G401 (cell line): ENCODE measurements at places on chromosomes 4 and X.

DNA sequence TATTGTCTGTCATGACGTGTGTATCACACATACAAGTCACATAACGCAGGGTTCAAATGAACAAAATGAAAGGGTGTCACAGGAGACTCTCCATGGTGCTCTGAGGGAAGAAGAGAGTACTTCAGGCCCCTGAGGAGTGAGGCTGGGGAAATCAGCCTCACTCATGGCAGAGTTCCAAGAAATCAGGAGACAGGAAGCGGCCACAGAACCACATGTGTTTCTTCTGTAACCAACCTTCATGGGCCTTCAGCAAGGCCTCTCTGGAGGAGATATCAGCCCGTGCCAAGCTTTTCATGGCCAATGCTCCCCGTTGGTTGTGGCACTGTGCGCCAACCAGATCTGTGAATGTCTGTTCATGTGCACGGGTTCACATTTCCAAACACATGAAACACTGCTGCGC, 76.0 kb downstream of the NAT8L start:
- DNase-seq = peak; percentile 41

DNA sequence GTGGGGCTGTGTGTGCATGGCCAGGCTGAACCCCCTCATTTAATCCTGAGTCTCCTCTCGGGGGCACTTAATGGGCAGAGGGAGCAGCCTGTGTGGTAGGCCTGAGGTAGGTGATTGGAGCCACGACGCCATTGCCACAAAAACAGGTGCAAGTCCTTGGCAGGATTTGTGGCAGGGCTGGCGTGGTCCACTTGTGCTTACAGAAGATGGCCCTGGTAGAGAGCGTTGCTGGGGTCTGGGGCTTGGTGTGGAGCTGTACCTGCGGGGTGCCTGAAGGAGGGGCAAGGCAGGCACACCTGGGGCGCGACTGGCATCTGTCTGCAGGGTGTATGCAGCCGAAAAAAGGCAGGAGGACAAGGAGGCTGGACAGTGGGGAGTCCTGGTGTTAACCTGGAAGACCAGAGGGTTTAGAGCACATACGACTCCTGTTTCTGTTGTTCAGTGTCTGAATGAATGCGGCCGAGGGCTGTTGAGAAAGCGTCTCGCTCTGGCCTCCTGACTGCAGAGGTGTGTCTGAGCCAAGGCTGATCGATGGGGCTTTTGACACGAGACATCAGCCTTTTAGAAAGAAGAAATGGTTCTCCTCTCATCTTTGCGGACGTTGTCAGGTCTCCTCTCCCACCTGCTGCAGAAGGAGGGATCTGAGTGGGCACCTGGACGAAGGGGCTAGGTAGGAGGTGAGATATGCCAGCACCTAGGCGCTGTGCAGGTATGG, 52.0 kb downstream of the TBC1D14 start:
- DNase-seq = no peak

GRCh38 chr4:5906191-5906590, 13.3 kb upstream of the CRMP1 start:
- no peak for DNase-seq

GRCh38 chr4:100450449-100450848, 67.4 kb downstream of the EMCN start:
- DNase-seq = no peak

DNA sequence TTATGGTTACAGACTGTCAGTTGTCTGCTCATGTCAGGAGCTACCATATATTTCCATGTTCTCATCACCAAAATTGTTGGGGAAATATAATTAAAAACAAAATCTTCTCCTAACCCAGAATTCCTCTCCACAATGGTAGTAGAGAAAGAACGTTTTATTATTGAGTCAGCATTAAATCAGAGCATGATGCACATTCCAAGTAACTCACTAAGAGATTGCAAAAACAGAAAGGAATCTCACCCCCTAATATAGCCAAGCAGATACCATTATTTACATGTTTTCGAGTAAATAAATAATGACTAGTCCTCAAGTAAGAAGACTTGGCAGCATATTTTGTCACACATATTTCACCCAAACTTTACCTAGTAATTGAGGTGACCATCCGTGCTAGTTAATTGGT, 36.2 kb upstream of the ARHGEF6 start:
- DNase-seq = no peak

- DNase-seq = no peak
Measured at GRCh38 chr4:125517831-125518230, 203.1 kb downstream of the FAT4 start.

DNA sequence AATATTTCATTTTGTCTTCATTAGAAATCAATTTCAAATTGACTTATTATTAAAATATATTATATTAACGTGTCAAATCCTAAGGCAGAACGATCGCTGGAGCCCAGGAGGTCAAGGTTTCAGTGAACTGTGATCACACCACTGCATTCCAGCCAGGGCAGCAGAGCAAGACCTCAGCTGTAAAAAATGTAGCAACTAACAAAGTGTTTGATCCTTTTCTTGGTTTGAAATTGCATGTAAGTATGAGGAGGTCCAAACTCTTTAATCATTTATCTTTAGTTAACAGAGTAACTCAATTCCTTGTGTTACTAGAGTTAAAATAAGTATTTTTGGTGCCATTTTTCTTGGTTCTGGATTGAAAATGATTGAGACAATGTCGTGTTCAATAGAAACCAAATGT, 1033.9 kb downstream of the NLGN4X start:
- DNase-seq = no peak

DNA sequence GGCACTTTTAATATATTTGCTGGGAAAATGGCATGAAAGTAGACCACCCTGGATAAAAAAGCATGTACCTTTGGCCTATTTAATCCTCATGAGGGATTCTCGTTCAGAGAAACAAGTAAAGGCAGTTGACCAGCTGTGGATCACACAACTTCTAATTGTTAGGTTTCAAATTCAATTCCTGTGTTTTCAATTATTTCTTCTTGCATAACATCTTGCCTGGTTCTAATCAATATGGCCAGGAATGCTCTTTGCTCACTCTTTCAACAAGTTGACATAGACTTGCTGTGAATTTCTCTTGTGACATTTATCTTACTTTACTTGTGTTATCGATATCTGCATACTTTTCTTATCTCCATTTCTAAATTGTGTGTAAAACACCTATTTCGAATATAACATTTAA, 211.8 kb downstream of the SLC7A11 start:
- DNase-seq = peak; percentile 27

- no peak for DNase-seq
Measured at GRCh38 chr4:122065149-122065548, 87.0 kb upstream of the BLTP1 start.

- DNase-seq = no peak
Measured at GRCh38 chrX:14015294-14015693, 14.4 kb downstream of the GEMIN8 start.

DNA sequence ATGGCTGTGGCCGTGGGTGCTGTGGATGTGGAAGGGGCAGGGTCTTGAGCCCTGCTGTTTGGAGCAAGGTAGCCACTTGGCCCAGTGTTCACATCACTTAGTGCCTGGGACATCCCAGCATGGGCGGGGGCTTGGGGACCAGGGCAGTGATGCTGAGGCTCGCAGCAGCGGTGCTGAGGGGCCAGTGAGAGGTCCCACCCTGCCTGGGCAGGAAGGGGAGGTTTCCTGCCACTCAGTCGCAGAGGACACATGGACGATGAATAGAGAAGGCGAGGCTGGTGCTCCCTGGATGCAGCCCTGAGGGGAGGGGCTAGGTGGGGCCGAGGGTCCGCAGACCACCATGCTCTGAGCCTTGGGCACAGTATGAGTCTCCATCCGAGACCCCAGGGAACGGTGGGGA, 25.7 kb downstream of the DOK7 start:
- DNase-seq = no peak

GRCh38 chrX:16671005-16671404, 21.0 kb downstream of the S100G start:
- peak; percentile 58 for DNase-seq

DNA sequence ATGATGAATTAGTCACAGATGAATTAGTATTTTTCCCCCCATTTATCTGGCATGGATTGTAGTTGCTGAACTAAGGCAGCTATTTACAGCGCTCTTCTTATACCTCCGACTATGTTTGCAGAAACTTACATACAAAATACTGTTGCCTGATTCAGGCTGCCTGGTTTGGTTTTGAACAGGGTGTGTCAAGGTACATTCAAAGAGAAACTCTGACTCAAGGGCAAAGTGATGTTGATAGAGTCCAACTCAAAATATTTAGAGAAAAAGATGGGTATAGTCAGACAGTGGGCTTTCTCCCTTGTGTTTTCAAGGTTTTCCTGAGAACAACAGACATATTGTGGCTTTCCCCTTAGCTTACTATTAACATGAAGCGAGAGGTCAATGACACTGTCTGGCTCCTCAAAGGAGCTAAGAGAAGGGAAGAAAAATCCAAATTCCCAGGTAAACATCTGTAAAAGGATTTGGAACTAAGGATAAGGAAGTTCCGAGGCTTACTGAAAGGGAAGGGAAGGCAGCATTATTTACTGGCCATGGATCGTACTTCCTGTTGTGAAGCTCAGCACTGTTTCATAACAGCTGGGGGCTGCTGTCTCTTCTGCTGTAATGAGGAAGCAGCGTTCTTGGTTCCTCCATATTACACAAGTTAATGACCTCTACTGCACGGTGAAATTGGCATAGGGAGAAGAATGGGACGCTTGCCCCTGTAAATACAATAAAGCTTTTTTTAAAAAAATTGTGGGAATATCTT, 30.9 kb downstream of the FAM9C start:
- DNase-seq = no peak

DNA sequence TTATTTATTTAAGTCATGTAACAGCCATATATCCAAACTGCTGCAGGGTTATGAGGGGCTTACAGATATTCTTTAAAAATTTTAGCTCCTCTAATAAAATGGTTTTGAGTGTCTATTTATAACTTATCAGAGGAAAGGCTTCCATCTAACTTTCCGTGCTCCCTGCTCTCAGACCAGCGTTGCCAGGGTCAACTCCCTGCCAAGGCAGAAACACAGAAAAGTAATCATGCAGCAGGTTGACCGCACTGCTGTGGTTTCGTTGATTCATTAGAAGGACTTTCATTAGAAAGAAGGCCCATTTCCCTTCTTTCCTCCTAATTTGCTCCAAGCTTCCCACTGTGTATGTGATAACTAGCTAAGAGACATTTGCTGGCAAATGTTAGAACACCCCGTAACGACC, 33.9 kb downstream of the BCLAF3 start:
- no peak for DNase-seq

DNA sequence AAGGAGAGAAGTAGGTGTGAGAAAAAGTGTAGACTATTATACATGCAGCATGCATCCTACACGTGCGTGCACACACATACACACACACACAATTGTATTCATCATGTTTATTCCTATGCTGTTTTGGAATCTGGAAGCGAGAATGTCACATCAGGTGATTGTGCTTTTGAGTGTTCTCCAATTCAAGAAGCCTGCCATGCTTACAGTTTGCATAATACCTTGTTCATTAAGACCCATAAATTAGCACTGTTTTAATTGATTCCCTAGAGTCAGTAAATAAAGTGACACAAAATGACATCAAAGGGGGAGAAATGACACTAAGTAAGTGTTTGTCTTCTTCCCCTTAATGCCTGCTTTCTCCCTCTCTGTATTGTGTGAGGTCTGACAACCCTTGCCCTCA, 336.1 kb upstream of the IGFBP7 start:
- DNase-seq = no peak

GRCh38 chr4:77599378-77599777, 6.2 kb upstream of the CXCL13 start:
- peak; percentile 9 for DNase-seq

- DNase-seq = no peak
Measured at GRCh38 chrX:386239-386767, 404 bp downstream of the PPP2R3B start.

GRCh38 chr4:151960449-151961230, 199.8 kb upstream of the GATB start:
- DNase-seq = peak; percentile 72

GRCh38 chrX:136742721-136743379, 37.9 kb downstream of the ARHGEF6 start:
- no peak for DNase-seq

- DNase-seq = no peak
Measured at GRCh38 chrX:21944136-21944615, 3.7 kb downstream of the SMS start.

GRCh38 chr4:38162240-38162784, 202.1 kb downstream of the PTTG2 start:
- no peak for DNase-seq

GRCh38 chrX:143319526-143319925, 197.7 kb downstream of the SPANXN3 start:
- no peak for DNase-seq

- no peak for DNase-seq
Measured at GRCh38 chr4:8478801-8479744, 38.5 kb downstream of the TRMT44 start.

- DNase-seq = no peak
Measured at GRCh38 chr4:11436084-11436483, 7.4 kb upstream of the HS3ST1 start.

DNA sequence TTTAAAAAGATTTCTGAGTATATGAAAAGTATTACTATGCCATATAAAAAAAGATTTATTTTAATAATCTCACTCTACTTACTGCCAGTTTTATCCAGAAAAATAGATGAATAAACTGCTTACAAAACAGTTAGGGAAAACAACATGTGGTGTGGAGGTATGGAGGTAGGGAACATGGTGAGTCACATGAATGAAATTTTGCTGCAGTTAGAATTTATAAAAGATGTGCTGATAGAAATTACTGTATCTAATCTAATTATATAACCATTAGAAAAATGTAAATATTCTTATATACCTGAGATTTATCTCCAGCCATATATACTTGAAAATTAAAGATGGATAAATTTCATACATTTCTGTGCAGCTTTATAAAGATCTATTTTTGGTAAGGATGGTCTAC, 184.0 kb upstream of the ANK2 start:
- DNase-seq = no peak

- DNase-seq = no peak
Measured at GRCh38 chr4:168841672-168842019, 168.4 kb downstream of the CBR4 start.

- no peak for DNase-seq
Measured at GRCh38 chr4:110950731-110951130, 327.9 kb upstream of the PITX2 start.

GRCh38 chrX:125219852-125220251, 99.8 kb upstream of the TEX13C start:
- DNase-seq = no peak

DNA sequence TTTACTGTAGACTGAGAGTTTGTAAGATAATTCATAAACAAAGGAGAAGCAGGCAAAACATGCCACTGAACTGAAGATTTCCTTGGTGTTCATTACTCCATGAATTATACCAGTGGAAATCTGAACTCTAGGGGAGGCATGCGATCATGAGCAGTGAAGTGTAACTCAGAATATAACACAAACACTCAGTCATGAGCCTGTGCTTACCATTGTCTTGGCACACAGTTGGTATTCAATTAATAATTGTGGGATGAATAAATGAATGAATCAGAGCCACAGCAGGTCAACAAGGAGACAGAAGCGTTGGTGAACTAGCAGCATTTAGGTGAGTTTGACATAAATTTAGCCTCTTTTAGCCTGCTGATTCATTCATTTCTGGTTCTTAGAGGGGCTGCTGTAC, 263.5 kb upstream of the DKK2 start:
- DNase-seq = no peak

DNA sequence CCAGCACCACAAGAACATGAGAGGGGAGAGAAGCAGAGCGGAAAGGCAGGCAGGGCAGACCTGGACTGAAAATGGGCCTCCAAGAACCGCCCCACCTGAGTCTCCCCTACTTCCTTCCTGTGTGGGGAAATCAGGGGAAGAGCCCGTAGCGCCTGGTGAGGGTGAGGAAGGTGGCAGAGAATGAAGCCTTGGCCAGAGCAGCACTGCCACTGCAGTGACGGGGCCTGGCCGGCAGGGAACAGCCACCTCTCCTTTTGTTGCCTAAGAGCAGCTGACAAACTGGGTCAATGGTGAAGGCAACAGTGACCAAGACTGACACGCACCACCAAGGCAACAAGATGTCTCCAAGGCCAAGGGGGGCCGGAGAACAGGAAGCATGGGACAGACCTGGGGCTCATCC, 58.4 kb upstream of the CBR4 start:
- no peak for DNase-seq
